ENCODE measurements at places on chromosomes 7 and 10. TPM values are rescaled to one million over a fixed set of nuclear protein-coding genes. Genes with fewer than 3 reads are reported as not detected.

GRCh38 chr7:117825132-117825531 lies 48.1 kb downstream of the CTTNBP2 start:
- no peak for DNase-seq

DNA sequence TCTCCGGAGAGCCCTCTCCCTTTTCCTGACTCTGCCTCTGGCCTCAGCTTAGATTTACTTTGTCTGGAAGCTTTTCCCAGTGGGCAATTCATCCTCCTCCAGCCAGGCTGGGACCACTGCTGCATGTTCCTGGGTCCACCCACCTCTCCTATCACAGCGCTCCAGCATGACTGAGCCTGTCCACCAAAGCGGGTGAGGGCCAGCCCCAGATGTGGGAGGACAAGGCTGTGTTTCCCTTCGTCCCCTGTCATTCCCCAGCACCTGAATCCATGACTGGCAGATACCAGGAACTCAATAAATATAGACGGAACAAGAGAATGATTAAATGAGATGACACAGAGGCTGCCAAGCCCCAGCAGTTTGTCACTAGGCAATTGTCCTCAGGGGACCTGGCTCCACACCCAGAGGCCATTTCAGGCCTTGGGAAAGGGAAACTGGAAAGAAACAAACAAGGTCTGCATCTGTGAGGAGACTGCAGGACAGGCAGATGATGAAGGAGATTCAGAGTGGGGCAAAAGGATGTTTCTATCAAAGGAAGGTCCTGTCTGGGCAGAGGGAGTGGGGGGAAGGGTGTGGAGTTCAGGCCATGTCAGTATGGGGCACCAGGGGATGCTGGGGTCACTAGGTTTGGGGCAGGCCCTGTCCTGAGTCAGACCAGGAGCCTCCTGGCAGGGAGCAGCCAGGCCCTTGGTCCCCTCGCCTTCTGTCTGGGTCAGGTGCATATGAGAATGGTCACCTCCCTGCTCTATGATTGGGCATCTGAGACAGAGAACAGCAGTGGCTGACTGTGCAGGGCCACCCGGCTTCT lies 576.4 kb downstream of the GRID1 start:
- DNase-seq, result no peak

GRCh38 chr7:50287129-50287528 lies 17.4 kb upstream of the IKZF1 start:
- DNase-seq, result no peak

DNA sequence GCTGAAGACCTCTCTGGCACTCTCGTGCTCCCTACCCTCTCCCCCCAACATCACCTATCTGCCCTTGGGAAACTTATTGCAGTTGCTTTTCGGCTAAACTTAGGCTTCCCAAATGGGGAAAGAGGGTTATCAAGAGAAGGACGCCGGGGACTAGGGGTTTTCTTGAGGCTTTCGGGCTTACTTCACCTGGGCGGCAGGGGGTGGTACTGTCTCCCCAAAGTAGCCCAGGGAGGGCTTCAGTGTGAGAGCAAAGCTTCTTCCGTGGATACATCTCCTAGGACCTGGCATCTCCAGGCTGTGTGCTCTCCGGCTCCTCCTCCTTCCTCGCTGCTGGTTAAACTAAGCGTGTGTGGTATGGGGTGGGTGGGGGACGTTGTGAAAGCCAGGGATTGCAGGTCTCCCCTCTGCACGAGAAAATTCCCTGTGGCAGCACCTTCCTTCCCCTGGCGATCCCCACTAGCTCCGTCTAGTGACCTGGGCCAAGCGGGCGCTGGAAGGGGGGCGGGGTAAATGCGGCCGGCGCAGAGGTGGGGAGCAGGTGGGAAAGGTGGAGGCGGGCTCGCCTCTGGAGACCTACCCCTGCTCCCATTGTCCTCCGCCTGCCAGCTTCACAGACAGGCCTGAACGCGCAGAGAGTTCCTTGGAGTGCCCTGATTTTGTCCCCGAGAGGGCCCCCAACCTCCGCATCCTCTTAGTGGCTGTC lies 1.1 kb downstream of the PLXDC2 start:
- peak; percentile 62 for DNase-seq

The LEP gene
- 0.97 TPM for total RNA-seq

The TMEM72 gene
- total RNA-seq, result not detected

The ZNF37A gene
- total RNA-seq, result 25.3 TPM

DNA sequence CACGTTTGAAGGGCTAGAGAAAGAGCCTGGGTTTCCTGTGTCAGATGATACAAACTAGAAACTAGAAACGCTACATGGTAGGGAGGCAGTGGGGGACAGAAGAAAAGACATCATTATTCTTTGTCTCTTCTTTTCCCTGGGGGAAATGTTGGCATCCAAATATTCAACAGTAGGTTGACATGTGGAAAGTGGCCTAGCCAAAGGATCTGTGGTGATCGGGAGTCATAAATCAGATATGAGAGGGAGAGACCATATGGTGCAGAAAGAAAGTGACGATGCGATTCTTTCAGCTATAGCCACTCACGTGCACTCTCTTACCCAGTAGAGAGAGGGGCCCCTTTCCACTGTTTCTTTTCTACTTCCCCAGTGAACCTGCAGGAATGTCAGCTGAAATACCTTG lies 964.7 kb downstream of the LRMDA start:
- DNase-seq, result no peak

The PAPOLB gene
- 0.26 TPM for total RNA-seq

The ALOX5 gene
- total RNA-seq, result 25.3 TPM

DNA sequence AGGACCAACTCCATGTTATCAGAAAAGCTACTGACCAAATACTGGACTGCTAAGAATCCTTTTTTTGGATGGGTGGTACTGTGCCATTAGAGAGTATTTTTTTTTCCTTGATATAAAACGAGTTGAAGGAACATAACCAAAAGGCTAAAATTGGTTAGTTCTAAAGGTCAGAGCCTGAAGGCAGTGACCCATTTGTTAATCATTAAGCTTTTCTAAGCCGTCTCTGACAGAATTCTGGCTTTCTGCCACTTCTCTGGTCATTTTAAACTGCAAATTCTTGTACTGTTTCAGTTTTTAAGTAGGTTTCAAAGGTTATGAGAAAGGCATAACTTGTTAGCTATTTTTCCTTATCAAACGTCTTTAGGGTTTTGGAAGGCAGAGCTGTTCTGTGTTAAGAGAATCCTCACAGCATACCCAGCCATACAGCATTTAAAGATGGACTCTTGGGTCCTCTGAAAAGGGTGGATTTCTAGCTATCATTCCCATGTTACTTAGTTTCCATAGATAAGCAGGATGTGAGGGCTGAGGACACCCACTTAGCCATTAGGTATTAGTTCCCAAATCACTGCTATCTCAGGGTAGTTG lies 196.8 kb downstream of the RNLS start:
- DNase-seq, result no peak

- DNase-seq, result no peak
Observed at GRCh38 chr7:136278057-136278456, 300.9 kb upstream of the MTPN start.

- DNase-seq, result no peak
Observed at GRCh38 chr10:19021162-19021561, 27.4 kb upstream of the MALRD1 start.

DNA sequence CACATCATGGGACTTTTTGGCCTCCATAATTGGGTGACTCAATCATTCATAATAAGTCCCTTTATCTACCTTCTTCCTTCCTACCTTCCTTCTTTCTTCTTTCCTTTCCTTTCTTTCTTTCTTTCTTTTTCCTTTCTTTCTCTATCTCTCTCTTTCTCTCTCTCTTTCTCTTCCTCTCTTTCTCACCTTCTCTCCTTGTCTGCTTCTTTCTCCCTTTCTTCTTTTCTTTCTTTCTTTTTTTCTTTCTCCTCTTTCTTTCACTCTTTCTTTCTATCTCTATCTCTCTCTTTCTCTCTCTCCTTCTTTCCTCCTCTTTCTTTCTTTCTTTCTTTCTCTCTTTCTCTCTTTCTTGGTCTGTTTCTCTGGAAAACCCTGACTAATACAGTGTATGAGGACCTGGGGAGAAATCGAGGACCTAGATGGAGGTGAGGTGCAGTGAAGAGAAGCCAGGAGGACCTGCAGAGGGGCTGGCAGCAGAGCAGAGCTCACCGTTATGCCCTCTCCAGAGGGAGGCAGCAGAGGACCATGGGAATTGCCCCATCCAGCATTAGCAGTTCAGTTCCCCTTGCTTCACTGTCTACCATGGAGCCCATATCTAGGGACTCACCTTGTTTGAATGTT lies 52.7 kb upstream of the BTRC start:
- DNase-seq, result no peak

- DNase-seq, result no peak
Observed at GRCh38 chr7:51279391-51280023, 37.1 kb downstream of the COBL start.

DNA sequence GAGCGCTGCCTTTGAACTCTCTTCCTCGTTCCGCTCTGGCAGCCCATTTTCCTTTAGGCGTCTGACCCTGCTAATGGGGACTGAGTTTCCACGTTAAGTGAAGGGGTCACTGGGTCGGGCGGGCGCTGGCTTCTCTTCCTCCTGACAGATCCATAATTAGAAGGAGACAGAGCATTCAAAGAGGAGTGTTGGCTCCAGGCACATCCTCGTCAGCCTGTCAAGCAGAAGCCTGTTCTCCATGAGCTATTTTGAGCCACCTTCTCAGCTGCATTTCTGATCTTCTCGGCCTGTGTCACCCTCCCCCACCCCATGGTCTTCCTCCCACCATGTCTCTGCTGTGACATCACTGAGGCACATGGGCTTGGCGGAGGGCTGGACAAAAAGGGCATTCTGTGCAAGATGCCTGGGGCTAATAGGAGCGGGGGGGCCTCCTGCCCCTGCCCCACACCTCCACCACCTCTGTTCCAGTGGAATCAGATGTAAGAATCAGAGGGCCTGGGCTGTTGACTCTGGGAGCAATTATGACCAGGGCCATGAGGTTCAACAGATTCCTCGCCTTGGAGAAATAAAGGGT lies 248.1 kb downstream of the PLXNA4 start:
- DNase-seq, result no peak

DNA sequence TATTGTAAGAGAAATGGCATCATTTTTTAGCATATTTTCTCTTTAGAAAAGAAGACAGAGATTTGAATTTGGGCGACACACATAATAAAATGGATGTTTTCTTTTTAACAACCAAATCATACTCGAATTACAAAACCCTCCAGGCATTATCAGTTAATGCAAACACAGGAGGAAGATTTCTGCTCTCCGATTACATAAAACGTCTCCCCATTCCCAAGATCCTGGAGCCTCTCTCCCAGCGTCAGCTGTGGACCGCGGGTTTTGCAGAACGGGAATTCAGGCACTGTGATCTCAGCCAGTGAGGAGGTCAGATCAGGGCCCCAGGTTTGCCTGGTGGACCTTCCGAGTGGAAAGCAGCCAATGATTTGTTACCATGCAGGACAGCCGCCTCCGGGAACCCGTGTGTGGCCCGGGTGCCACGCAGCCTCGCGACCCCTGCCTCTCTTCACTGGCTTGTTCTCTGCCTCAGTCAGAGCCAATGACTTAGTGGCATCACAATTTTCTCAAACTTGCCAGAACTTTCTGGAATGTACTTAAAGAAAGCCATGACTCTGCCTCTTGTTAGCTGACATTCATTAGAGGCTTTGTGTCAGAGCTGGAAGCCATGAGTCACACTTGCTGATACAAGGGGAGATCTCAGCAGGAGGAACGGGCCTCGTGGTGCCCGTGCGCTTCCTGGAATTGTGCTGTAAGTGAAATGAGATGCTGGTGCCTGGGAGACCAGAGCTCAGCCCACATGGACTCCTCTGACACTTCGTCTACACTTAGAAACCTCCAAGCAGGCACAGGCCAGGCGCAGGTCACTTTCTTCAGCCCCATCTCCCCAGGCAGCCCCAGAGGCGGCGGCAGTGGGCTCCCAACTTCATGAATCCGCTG lies 246.1 kb downstream of the KLF6 start:
- DNase-seq, result peak; percentile 80
